Fibroblast of skin of scalp (primary cell): ENCODE measurements at places on chromosomes 1 and 21.
A peak's percentile ranks its signal among the peaks of the same experiment; 100 is the strongest.

DNA sequence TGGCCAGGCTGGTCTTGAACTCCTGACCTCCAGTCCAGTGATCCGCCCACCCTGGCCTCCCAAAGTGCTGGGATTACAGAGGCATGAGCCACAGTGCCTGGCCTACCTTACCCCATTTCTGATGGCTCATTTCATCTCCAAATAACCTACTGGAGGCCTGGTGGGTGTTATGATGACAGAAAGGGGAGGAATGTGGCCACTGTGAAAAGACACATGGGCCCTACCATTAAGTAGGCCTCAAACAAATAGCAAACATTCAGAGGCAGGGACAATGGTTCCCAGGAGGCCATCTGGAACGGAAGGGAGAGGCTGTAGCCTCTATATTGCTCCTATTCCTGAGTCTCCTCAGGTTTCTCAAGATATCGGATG lies 932 bp upstream of the FCRLA start:
- peak; percentile 90 for DNase-seq

GRCh38 chr1:65832296-65832695 lies 39.6 kb downstream of the PDE4B start:
- DNase-seq = peak; percentile 76

GRCh38 chr1:61978796-61979195 lies 215.9 kb upstream of the L1TD1 start:
- no peak for DNase-seq

- DNase-seq = no peak
Measured at GRCh38 chr1:42172381-42173133, 8.0 kb upstream of the GUCA2A start.

- DNase-seq = no peak
Measured at GRCh38 chr1:63864224-63864641, 90.4 kb downstream of the ROR1 start.

GRCh38 chr1:40395190-40396175 lies 22.0 kb downstream of the SMAP2 start:
- no peak for DNase-seq

DNA sequence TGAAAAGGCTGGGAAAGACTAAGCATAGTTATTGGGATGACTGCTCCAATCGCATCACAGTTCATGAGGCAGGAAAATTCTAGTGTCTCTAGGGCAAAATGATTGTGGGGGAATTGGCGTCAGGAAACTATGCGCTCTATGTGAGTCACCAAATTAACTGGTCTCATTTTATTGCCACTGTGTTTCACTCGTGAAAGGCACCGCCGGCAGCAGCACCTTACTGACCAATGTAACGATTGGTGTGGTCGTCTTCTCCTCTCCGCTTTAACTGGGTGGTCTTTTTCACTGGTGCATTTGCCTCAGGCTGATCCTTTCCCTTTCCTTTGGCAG lies 83.5 kb downstream of the SPAG17 start:
- peak; percentile 81 for DNase-seq

DNA sequence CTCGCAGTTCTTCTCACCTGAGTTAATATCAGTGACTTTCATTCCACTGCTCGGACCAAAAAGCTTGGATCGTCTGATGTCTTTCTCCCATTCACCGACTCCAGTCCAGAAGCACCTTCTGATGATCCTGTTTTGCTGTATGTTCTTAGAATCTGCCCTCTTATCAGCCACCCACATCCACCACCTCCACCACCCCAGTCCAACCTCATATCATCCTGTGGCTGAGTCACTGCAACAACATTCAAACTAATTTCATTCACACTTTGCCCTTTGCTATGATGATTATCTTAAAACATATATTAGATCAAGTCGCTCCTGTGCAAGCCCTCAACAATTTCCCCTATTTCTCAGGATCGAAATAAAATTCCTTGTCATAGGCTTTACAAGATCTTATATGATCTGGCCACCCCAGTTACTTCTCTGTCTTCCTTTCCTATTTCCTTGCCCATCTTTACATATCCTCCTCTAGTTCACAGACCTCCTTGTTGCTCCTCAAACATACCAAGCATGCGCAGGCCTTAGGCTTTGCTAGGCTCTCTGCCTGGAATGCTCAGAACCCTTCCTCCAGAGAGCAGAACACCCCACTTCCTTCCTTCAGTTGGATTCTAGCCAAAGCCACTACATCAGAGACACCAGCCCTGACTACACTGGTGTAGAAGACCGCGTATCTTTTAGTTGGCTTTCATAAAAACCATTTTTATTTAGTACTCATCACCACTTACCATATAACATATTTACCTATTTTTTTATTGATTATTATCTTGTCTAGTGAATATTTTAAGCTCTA lies 335.7 kb upstream of the GREM2 start:
- DNase-seq = no peak

DNA sequence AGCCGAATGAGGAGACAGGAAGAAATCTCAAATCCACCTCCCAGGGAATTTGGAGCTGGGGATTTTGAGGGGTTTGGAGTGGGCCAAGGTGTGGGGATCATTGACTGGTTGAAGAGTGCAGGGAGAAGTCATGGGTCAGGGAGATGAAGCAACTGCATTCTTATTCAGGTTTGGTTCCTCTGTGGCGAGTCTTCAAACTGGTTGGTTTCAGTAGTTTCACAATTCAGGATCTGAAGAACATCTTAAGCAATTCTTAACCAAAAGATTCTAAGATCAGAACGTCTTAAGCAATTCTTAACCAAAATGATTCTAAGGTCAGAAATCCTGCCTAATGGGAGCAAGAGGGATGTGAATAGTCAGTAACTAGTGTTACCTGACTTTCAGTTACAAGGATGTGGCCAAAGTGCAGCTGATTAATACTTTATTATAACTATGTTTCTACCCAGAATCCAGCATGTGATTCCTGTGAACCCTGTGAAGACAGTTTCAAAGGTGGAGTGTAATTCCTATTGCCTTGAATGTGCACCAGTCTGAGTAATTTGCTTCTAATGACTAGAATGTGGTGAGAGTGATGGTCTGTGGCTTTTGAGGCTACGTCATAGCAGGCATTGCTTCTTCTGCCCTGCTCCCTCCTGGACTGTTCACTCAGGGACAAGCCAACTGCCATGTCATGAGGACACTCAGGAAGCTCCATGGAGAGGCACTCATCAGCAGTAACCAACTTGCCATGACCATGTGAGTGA lies 61.2 kb downstream of the OLFML3 start:
- DNase-seq = peak; percentile 17

- DNase-seq = no peak
Measured at GRCh38 chr21:36245115-36245514, 74.9 kb upstream of the MORC3 start.

- peak; percentile 76 for DNase-seq
Measured at GRCh38 chr1:198088360-198089071, 68.3 kb upstream of the NEK7 start.

- no peak for DNase-seq
Measured at GRCh38 chr1:239722035-239722434, 335.7 kb downstream of the CHRM3 start.

DNA sequence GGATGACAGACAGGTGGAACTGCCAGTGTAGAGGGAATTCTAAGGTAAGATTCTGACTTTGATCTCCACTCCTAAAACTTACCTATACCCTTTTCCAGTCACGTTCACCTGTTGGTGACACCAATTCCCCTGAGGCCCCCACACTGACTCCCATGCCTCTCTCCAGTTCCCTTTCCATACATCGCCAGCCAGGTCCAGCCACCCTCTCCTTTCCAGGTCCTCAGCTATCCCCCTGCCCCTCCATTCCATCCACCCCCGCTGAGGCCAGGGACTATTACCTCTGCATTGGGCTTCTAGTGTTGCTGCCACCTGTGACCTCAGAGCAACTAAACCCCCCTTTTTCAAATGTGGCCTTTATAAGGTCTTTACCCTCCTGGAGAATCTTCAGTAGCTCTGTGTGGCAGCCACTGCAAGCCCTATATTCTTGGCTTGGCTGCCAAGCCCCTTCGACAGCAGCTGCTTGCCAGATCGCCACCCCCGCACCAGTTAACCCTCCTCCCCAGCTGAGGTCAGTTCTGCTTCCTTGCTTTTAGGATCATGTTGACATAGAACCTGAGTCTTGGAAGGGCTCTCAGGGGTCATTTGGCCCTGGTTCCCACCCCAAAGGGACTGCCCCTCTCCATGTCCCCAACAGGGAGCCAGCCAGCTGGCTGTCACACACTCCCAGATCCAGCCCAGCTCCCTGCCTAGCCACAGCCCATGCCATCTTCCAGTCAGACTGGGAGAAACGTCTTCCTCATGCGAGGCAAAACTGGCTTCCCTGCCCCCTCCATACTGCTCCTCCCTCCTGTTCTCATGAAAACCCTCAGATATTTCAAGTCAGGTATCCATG lies 14.7 kb downstream of the CSF1 start:
- no peak for DNase-seq

- no peak for DNase-seq
Measured at GRCh38 chr1:31478167-31478566, 65.2 kb downstream of the SERINC2 start.

DNA sequence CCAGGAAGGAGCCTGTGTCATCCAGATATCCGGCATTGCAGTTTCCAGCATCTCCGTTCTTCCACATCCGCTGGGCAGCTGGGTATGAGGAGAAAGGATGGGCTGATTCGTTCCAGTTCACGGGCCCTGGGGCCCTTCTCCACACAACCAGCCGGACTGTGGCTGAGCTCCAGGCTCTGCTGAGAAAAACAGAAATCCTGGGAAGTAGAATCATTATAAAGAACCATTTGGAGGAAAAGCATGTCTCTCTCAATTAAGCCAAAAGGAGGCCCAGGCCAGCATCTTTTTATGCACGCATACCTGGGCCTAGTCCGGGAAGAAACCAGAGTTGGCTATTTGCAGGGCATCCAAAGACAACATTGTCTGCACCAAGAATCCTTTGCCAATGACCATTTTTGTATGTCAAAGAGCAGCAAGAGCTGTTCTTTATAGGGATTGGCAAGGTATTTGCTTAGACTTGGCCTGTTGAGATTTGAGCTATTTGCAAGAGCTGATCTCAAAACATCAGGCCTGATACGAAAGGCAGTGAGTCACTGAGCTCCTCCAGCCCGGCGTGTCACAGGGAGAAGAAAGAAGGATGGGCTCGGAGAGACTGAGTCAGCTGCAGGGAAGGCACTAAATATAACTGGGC lies 84.9 kb upstream of the ARHGEF16 start:
- peak; percentile 91 for DNase-seq

- peak; percentile 86 for DNase-seq
Measured at GRCh38 chr1:37811027-37811655, 3.1 kb upstream of the YRDC start.

DNA sequence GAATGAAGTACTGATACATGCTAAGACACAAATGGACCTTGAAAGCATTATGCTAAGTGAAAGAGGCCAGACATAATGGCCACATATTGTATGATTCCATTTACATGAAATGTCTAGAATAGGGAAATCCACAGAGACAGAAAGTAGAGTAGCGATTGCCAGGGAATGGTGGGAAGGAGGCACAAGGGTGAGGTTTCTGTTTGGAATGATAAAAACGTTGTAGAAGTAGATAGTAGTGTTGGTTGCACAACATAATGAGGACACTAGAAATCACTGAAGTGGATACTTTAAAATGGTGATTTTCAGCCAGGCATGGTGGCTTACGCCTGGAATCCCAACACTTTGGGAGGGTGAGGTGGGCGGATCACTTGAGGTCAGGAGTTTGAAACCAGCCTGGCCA lies 97.6 kb upstream of the VANGL1 start:
- peak; percentile 45 for DNase-seq

GRCh38 chr1:89069951-89070350 lies 4.9 kb upstream of the GBP1 start:
- DNase-seq = no peak

DNA sequence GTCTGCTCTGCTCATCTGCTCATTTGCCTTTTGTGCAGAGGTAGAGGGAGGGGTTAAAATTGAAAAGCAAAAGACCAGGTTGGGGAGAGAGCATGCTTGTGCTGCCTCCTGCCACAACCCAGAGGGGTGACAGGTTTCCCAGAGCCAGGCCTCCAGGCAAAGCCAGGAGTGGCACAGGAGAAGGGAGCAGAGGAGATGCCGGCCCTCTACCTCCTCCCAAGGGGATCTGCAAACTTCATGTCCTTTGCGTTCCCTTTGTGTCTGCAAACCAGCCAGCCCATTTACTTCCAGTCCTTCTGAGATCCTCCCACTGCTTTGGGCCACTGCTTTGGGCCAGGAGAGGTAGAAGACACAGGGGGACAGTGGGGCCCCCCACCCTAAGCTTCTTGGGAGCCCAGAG lies 67.8 kb downstream of the EPHB2 start:
- no peak for DNase-seq

DNA sequence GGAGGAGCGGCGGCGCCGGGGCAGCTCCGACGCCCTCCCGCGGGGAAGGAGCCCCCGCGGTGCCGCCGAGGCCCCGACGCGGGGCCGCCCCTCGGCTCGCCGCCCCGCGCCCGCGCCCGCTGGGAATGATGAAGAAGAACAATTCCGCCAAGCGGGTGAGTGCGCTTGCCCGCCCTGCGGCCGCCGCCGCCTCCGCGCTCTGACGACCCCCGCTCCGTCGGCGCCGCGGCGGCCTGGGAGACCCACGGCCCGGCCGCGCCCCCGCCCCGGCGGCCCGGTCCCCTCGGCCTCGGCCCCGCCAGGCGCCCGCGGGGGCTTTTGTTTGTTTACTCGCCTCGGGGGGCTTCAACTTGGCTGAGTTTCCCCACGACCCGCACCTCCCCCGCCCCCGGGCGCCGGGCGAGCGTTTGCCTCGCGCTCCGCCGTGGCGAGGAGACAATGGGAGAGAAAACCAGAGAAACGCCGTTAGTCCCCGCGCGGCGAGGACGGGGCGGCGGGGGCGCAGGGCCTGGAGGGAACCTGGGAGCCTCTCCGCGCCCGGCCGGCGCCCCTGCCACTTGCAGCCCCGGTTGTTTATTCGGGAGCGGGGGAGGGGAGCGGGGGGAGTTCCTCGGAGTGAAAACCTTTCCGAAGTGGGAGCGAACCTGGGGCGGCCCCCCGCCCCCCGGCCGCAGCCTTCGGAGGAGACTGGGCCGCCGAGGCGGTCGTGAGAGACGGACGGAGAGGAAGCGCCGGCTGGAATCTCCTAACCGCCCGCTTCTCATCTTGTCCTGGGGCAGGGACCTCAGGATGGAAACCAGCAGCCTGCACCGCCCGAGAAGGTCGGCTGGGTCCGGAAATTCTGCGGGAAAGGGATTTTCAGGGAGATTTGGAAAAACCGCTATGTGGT lies 661 bp downstream of the PLEKHO1 start:
- no peak for DNase-seq

DNA sequence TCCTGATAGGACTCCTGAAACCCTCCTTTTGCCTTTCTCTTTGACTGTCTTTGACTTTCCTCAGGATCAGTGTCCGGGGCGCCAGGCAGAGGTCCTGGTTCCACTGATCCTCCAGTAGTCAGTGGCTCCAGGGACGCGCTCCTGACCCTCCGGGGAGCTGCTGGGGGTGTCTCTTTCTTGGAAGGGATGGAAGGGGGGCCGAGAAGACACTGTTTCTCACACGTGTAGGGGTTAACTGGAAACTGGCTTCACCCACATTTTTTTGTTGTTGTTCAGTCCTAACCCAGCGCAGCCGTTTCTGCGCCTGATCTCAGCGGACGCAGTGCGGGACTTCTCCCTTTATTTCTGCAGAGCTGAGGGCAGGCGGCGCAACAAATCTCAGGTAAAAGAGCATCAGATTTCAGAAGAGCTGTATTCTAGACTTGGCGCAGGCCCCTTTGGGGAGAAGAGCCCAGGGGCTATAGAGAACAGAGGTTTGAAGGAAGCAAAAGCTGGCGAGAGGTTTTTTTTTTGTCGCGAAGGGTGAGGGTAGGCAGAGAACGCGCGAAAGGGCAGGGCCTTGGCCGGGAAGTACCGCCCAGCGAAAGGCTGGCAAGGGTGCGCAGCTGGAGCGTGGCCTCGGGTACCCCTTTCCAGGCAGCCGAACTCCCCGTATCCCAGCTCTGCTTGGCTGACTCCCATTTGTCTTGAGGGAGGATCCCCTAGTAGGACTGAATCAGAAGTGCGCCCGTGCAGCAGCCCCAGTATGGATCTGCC lies 4.3 kb upstream of the LHX9 start:
- DNase-seq = no peak

GRCh38 chr1:61135291-61135690 lies 52.9 kb downstream of the NFIA start:
- no peak for DNase-seq
